ENCODE measurements at places on chromosomes 6 and 20.
A peak's percentile ranks its signal among the peaks of the same experiment; 100 is the strongest.

GRCh38 chr6:5335020-5335419, 73.7 kb downstream of the FARS2 start:
- no peak for DNase-seq

- DNase-seq = no peak
These were observed 32.0 kb downstream of the ZC2HC1B start for GRCh38 chr6:143896126-143896860.

GRCh38 chr6:32406857-32407256, at the start of gene BTNL2:
Gene BTNL2, minus strand, starts transcription at chr6:32407181. Its CDS starts 58 bp downstream, at chr6:32407123.
- DNase-seq = no peak

- no peak for DNase-seq
These were observed 163.9 kb upstream of the SULF2 start for GRCh38 chr20:47949230-47949629.

DNA sequence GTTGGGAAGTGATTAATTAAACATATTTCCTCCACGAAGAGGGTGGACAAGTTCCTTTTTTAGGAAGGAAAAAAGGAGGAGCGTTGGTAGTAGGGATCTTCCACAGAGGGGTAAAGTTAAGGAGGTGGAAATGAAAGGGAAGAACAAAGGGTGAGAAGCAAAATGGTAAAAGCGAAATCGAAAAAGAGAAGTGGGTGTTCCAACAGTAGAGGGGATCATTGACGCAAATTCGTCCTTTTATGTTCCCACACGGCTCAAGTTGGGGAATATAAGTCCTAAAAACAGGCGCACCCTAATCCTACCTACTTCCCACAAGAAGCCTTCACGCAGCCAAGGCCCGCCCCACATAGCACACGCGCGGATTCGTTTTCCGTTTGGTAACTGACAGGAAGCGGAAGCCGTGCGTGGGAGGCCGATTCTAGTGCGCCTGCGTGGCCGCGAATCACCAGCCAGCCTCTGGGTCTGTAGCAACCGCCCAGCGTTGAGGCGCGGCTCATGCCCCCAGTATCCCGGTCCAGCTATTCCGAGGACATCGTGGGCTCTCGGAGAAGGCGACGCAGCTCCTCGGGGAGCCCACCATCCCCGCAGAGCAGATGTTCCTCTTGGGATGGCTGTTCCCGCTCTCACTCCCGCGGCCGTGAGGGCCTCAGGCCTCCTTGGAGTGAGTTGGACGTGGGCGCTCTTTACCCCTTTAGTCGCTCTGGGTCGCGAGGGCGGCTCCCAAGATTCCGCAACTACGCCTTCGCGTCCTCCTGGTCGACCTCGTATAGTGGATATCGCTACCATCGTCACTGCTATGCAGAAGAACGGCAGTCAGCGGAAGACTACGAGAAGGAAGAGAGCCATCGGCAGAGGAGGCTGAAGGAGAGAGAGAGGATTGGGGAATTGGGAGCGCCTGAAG, at the start of gene NKAPL:
TSS of gene NKAPL (plus strand) at position 421 of the 901 bp plus-strand sequence. CDS start at position 496, 75 bp downstream.
- peak; percentile 75 for DNase-seq

GRCh38 chr20:13821876-13822275, 37.0 kb downstream of the NDUFAF5 start:
- DNase-seq = no peak

DNA sequence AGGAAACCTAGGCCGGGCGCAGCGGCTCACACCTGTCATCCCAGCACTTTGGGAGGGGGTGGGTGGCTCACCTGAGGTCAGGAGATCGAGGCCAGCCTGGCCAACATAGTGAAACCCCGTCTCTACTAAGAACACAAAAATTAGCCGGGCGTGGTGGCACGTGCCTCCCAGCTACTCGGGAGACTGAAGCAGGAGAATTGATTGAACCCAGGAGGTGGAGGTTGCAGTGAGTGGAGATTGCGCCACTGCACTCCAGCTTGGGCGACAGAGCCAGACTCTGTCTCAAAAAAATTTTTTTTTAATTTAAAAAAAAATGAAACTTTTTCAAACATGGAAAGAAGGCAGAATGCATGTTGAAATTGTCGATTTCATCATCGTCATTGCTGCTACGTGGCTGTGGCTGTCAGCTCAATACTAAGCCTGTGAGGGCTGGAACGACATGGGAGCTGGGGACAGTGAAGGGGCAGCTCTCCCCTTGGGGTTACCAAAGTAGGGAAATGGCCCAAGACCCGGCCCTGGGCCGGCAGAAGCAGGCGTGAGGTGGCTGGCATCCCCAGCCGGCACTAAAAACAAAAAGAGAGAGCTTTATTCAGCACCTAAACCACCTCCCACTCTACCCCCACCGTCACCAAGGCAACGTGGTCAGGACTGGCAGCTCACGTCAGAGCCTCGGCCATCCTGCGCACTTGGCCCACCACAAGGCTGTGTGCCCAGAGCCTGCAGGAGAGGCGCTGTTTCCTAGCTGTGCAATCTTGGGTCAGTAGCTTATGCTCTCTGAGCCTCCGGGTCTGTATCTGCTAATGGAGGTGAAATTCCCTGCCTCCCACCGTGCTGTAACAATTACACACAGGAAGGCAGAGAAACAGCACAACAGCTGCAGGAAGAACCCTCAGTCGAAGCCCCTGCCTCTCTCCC, 30.8 kb downstream of the AGPAT4 start:
- no peak for DNase-seq

- no peak for DNase-seq
These were observed 86.2 kb downstream of the PROKR2 start for GRCh38 chr20:5230544-5230943.

DNA sequence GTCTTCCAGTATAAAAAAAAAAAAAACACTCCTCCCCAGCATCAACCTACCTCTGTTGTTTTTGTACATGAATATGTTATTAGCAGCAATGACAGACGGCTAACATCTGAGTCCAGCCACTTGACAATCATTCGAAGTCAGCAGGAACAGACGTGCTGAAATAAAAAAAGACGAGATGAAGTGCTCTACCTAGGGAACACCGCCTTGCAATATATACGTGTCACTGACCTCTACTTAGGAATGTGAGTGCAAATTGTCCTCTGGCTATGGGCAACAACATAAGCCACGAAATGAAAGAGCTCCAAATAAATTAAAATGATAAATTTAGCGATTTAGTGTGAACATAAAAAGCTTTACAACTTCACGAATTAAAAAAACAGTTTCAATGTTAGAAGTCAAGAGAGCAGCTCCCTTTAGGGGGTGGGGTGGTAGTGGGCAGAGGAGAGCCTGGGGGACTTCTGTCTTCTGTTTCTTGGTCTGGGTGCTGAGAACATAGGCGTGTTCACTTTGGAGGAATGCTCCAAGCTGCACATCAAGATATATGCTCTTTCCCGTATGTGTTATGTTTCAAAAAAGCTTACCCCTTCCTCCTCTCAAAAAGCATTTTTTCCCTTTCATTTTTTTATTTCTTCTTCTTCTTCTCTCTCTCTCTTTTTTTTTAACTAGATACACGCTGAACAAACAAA, 23.3 kb downstream of the EDN1 start:
- no peak for DNase-seq

GRCh38 chr20:63217706-63218105, 1.8 kb upstream of the YTHDF1 start:
- no peak for DNase-seq

- DNase-seq = no peak
These were observed 17.2 kb upstream of the CRIP3 start for GRCh38 chr6:43325876-43326275.

DNA sequence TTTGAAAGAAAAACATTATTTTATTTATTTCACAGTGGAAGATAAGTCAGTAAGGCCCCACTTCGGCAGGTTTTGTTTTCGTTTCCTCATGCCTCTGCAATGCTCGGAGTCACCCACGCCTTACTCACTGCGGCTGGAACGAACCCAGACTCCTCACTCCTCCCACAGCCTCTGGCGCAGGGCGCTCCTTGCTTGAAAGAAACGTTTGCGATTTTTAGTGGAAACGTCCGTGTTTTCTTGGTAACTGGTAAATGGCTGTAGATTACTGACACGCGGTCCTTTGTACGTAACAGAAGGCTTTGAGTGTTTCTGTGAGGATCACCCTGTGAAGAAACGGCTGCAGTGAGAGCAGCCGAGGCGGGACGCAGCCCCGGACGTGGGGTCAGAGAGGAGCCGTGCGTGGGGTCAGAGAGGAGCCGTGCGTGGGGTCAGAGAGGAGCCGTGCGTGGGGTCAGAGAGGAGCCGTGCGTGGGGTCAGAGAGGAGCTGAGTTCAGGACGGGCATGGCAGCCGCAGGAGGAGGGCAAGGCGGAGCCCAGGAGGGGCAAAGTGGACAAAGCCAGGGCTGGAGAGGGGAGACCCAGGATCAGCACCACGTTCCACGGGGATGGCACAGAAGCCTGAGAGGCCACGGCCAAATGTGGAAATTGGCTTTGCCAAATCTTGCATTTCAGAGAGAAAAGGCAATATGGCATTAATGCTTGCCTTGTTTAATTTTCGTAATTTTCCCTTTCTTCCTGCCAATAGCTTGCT, 198.6 kb upstream of the THBS2 start:
- no peak for DNase-seq

- no peak for DNase-seq
These were observed 135.9 kb downstream of the JPH2 start for GRCh38 chr20:44050925-44051660.

- DNase-seq = no peak
These were observed 89.3 kb downstream of the EPB41L2 start for GRCh38 chr6:130973521-130974277.

All from left forelimb (tissue), 1 donor.